ENCODE measurements at places on chromosomes 6 and 20.

DNA sequence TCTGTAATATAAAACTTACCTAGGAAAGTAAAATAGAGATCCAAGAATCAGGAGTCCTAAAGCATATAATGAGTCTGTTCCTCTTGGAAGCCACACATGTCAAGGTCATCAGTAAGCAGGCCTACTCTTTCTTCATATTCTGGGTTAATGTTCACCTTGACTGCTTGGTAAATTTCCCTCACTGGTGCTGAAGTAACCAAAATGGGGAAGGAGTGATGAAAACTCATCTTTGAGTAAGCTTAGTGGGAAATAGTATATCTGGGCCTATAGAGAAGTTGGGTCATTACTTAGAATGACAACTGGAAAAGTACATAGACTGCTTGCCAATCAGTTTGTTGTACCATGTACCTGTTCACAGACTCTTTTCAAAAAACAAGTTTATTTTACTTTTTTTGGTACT is 6.6 kb downstream of the TSPYL4 start:
- DNase-seq = no peak

DNA sequence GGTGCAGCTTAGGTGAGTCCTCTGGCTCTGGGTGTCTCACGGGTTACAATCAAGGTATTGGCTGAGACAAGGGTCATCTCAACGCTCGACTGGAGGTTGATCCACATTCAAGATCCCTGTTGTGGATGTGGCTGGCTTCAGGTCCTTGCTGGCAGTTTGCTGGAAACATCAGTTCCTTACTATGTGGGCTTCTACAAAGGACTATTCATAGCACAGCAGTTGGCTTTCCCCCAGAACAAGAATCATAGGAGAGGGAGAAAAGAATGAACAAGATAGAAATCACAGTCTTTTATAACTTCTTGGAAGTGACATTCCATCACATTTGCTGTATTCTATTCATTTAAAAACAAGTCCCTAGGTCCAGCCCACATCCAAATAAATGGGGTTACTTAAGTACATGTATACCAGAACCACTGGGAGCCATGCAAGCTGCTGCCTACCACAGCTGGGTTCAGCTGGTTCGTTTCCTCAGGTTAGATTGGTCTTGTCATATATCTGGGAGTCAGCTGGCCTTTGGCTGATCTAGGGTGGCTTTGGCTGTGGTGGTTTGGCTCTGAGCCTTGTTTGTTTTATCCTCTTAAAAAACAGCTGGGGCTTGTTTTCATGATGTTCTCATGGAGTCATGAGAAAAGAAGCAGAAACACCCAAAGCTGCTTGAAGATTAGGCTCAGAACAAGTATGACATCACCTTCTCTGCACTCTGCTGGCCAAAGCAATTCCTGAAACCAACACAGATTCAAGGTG is 433.2 kb upstream of the SPTLC3 start:
- DNase-seq = no peak

DNA sequence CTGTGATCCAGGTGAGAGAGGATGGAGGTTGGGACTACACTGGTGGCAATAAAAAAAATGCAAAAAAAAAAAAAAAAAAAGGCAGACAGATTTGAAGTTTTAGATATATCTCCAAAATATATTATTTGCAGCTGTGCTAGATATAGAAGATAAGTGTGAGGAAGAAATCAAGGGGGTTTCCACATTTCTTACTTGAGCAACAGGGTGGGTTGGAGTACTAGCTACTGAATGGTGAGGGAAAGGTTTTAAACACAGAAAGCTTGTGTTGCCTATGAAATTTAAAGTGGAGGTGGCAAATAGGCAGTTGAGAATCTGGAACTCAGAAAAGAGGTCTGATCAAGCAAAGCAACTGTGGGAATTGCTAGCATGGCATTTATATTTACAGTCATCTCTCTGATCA is 59.9 kb upstream of the GNRH2 start:
- DNase-seq = no peak

DNA sequence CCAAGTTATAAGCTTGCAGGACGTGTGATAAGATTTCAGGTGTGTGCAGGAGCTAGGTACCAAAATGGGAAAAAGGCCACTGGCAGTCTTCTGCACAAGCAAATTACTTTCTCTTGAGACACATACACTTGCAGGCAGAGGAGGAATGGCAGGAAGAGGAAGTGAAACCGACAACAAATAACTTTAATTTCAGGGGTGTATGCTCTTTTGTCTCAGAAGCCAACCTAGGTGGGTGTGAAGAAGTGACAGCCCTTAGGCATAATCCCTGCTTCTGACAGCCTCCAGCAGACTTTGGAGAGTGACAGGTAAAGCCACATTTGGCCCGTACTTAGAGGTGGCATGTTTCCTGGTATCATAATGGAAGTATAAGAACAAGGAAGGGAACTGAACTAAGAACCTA is 118.8 kb upstream of the TRAF3IP2 start:
- DNase-seq = no peak

DNA sequence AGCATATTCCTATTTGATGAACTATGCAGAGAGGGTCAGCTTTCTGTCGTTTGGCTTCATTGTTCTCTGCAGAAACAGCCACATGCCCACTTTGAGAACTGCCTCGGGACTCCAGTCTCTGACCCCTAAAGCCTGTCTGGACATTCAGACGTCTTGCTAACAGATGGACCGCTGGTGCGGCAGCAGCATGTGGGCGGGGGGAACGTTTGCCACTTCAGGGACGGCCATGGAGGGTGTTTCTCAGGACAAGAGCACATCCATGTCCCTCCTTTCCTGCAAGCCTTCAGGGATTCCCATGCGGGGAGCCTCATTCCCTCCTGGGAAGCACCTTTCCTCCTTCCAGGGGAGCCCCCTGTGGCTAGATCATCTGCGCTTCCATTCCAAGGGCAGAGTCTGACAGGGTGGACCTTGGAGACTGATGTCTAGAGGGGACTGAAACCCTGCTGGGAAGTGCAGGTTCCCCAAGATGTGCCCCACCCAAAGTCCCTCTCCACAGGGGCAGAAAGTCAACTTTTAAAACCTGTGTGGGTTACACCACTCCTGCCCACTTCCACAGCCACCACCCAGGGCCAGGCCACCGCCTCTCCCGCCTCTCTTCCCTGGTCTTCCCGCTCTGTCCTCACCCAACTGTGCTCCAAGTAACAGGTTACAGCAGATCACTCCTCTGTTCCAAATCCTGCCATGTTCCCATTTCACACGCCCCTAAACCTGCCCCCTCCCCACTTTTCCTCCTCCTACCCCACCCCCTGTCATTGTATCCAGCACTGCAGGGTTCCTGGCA is 94.8 kb upstream of the PMEPA1 start:
- DNase-seq = no peak

DNA sequence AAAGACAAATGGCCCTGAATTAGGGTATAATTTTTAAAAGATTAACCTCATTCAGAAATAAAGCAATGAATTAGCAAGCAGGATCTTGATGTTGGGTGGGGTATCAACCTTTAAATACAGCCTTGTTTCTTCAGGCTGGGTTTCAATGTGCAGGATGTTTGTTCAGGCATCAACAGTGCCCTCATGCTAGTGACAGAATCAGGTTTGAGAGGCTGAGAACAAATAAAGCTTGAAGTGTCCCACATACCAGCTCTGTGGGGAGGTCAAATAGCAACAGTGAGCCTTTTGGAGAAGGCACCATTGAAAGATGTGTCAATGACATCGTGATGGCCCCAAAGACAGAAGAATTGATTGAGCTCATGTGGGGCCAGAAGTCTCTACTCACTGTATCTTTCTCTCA is 68.2 kb downstream of the MTFR2 start:
- DNase-seq = no peak

All from activated T-helper 1 cell treated with anti-CD3 and anti-CD28 coated beads, Interleukin-2, amount 50 U/mL, for 16 hours (primary cell).